ENCODE measurements at places on chromosomes 2 and 18.

DNA sequence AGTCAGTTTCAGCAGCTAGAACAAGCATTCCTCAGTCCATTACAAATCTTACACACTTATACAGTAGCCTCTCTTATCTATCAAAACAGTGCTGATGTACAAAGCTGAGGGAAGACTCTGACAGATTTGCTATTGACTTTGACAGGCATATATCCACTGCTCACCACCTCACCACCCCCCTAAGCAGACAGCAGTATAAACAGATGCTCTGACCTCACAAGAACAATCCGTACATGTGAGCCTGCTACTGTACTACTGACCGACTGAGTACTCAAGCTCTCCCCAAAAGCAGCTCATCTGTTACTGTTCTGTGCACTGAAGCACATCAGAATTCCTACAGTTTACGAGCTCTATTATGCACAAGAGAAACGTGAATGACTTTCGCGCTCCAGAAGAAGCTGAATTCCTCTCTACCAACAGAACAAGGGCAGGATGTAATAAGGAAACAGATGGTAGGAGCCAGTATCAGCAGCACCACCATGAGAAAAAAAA lies 95.6 kb upstream of the PDE1A start:
- no peak for DNase-seq

GRCh38 chr2:163775304-163775703 lies 39.5 kb upstream of the FIGN start:
- DNase-seq = no peak

- DNase-seq = no peak
Observed at GRCh38 chr2:123648016-123648415, 377.1 kb upstream of the CNTNAP5 start.

DNA sequence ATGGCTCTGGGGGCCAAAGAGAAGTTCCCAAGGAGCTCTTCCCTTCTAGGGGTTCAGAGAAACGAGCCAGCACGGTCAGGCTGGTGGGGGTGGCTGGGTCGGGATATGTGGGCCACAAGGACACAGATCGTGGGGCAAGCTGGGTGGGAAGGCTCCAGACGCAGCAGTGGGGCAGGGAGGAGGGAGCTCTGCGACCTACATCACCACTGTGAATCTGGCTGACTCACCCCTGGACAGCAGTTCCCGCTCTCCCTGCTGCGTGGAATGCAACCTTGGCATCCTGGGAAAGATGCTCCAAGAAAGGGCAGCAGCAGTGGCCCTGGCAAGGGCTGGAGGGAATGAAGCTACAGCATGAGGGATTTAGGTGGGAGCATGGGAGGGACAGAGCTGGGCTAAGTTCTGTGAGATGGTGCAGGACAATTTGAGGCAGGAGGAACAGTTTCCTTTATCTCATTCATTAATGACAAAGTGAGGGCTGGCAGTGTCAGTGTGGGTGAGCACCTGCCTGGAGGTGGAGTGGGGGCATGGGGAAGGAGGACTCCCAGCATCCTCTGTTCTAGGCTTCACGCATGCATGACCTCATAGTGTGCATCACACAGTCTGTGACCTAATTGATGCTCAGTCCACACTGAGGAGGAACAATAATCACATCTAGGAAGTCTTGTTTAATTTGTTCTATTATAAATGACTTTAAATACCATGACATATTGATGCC lies 25.0 kb downstream of the CELF4 start:
- no peak for DNase-seq

DNA sequence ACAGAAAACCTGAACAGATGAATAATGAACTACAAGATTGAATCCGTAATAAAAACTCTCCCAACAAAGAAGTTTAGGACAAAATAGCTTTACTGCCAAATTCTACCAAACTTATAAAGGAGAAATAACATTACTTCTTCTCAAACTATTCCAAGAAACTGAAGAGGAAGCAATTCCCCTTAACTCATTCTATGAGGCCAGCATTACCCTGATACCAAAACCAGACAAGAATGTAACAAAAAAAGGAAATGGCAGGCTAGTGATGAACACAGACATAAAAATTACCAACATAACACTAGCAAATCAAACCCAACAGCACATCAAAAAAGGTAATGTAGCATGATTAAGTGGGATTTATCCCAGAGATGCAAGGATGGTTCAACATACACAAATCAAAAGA lies 213.7 kb upstream of the FOSL2 start:
- DNase-seq = no peak

- no peak for DNase-seq
Observed at GRCh38 chr2:231671270-231672050, 36.9 kb upstream of the PTMA start.

GRCh38 chr2:39858677-39859076 lies 79.6 kb upstream of the THUMPD2 start:
- no peak for DNase-seq

GRCh38 chr18:27363872-27364271 lies 178.8 kb upstream of the CHST9 start:
- no peak for DNase-seq

DNA sequence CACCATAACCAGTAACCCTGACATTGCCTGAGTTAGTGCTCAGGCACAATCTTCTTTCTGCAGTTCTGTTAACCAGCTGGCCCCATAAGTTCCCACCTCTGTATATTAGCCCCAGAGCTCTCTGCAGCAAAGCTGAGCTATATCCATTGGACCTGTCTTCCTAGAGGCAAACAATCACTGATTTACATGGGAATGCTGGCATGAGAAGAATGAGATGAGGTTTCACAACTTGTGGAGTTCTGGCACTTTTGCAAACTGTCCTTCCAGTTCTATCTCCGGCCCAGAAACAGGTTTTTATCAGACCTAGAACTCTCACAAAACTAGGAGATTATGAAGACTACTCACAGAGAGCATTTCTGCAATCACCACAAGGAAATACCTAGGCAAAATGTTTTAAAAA lies 7.9 kb upstream of the CCBE1 start:
- no peak for DNase-seq

DNA sequence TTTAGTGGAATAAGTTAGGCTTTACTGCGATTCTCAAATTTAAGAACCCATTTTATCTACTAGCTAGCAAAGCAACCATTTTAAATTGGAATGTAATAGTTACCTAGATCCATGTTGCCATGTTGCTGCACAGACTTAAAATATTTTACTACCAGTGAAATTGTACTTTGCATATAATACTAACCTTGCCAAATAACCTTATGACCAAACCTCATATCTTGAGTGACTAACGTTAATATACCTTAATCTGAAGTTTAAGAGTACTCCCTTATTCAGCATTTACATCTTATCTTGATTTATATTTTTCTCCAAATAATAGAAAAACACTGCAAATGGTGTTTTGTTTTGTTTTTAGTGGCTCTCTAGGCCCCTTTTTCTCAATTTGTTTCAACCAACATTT lies 50.3 kb upstream of the NAB1 start:
- DNase-seq = no peak

- DNase-seq = no peak
Observed at GRCh38 chr2:103289105-103289725, 527.4 kb downstream of the TMEM182 start.

DNA sequence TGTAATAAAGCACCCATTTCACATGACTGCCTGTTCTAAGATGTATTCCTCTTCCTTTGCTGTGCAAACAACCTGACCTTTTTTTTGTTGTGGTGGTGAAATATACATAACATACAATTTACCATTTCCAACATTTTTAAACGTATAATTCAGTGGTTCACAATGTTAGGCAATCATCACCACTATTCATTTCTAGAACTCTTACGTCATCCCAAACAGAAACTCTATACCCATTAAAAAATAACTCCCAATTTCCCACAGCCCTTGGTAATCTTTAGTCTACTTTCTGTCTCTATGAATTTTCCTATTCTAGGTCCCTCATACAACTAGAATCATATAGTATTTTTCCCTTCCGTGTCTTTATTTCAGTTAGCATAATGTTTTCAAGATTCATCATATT lies 36.7 kb downstream of the RND3 start:
- no peak for DNase-seq

DNA sequence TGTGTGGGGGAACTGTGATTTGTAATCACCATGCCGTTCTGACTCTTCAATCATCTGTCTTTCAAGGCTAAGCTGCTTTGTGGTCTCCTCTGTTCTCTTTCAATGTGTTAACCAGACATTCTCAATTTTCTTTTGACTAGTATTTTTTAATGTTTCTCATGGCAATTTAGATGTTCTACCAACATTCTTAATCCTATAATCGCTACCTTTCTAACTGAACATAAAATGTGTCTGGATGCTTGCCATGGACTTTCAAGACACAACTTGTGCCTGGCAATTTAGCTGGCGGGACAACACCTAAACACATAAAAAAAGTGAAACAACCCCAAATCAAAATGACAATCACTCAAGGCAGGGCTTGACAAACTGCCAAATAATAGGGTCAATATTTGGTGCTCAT lies 135.0 kb upstream of the ACKR3 start:
- no peak for DNase-seq

- no peak for DNase-seq
Observed at GRCh38 chr2:174009488-174010223, 44.5 kb upstream of the SP3 start.

DNA sequence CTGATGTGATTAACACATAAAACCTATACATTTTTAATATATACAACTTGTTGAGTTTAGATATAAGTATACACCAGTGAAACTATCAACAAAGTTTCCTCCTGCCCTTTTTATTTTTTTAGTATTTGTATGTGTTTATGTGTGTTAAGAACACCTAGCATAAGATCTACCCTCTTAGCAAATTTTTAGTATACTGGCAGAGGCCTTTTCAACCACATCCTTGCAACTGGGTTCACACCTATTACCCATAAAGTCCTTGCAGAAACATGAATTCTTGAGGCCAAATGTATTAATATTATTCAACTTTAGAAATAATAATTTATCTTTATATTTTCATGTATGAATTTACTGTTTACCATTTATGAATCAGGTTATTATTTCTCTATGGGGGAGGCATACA lies 119.7 kb upstream of the CRIM1 start:
- DNase-seq = no peak

DNA sequence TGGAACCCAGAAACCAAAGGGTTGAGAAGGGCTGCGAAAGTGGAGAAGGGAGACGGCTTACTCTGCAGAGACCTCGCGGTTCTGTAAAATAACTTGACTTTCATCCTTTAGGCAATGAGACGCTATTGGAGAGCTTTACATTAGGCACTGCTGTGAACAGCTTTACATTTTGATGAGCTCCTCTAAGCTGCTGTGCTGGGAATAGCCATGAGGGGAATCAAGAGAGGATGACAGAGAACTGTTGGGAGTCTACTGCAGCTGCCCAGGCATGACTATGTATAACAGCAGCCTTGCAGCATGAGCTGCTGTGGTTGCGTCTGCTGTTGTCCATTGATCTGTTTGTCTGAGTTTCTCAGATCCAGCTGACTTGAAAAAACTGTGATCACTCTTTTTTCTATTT lies 310.8 kb upstream of the MAP2 start:
- no peak for DNase-seq

- DNase-seq = no peak
Observed at GRCh38 chr18:62728254-62728653, 12.9 kb downstream of the PHLPP1 start.

GRCh38 chr2:212609479-212609878 lies 70.9 kb upstream of the ERBB4 start:
- DNase-seq = no peak

GRCh38 chr2:153939124-153939796 lies 67.5 kb downstream of the GALNT13 start:
- DNase-seq = no peak

GRCh38 chr2:28469947-28470535 lies 25.8 kb upstream of the PLB1 start:
- no peak for DNase-seq

GRCh38 chr2:129800686-129801085 lies 178.8 kb upstream of the RAB6C start:
- no peak for DNase-seq

GRCh38 chr2:33340280-33340679 lies 136.2 kb upstream of the RASGRP3 start:
- DNase-seq = no peak

DNA sequence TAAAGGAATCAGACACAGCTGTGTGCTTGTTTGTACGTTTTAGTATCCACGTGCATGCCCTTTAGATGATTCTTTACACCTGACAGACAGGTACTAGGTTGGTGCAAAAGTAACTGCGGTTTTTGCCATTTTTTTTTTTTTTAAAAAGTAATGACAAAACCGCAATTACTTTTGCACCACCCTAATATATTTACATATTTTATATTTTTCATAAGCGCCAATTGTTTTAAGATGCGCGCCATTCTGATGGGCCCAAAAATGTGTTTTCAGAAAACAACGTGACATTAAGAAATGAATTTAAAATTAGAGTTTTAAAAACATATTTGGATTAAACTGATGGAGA lies 972 bp upstream of the COBLL1 start:
- no peak for DNase-seq

- DNase-seq = no peak
Observed at GRCh38 chr2:200479692-200480265, 30.1 kb downstream of the KCTD18 start.

DNA sequence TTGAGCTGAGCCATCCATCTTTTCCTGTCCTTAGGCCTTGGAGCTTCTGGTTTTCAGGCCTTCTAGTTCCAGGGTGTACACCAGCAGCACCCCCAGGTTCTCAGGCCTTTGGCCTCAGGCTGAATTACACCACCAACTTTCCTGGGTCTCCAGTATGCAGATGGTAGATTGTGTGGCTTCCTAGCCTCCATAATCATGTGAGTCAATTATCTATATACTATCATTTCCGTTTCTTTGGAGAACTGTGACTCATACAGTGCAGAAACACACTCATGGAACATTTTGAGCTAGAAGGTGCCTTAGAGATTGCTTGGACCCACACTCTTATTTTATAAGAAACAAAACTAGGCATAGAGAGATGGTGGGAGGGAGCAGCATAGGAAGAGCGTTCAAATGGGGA lies 167.4 kb downstream of the NCK2 start:
- no peak for DNase-seq

- no peak for DNase-seq
Observed at GRCh38 chr2:175597286-175597685, 404.8 kb downstream of the LNPK start.

- DNase-seq = no peak
Observed at GRCh38 chr2:128513961-128514283, 195.3 kb upstream of the HS6ST1 start.

GRCh38 chr2:233707940-233708644 lies 4.6 kb upstream of the UGT1A5 start:
- no peak for DNase-seq

DNA sequence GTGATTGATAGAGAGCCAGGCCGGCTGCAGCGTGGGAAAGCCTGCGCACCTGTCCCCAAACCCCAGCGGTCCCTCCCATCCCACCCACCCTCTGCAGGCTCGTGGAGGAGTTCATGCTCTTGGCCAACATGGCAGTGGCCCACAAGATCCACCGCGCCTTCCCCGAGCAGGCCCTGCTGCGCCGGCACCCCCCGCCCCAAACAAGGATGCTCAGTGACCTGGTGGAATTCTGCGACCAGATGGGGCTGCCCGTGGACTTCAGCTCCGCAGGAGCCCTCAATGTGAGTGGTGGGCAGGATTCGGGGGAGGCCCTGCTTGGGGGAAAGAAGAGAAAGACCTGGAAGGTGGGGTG lies 48.9 kb upstream of the ALPP start:
- DNase-seq = no peak

Measured in activated naive CD4-positive, alpha-beta T cell treated with Interleukin-2 at 50 U/mL for 16 hours (primary cell).